ENCODE measurements at places on chromosomes 3 and 15.

GRCh38 chr15:29968099-29968894, 114.5 kb upstream of the GOLGA8J start:
- no peak for DNase-seq

DNA sequence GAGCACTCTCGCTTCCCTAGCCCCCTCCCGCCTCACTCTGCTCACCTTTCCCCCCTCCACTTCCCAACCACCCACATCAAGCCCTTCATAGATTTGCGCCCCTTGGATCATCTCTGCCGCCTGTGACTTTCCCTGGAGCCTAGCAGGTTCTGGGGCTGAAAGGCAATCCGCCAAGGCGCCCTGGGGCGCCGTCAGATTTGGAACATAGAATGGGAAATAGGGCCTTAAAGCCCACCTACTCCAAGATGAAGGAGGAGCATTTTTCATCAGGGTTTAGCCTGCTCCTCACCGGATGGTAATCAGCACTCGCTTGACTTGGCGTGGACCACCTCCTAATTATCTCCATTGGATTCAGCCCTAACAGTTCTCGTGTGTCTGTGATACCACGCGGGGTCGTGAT, 1.3 kb downstream of the CPNE4 start:
- no peak for DNase-seq

GRCh38 chr15:60819860-60820259, 340.9 kb upstream of the ICE2 start:
- no peak for DNase-seq

DNA sequence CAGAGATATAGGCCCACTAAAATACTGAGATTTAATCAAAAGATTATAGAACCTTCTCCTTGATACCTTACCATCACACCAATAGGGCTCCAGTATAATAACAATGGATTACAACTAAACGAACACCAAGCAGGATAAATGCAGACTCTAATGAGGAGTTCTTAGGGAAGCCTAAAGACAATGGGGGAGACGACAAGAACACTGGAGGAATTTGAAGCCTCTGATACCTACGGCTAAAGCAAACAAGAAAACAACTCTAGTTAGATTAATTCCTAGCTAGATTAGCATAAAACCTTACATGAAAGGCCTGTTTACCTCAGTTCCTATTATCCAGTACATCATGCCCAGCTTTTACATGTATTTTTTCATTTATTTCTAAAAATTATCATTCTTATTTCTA, 35.1 kb downstream of the NGLY1 start:
- no peak for DNase-seq

GRCh38 chr3:17013050-17013449, 128.3 kb downstream of the PLCL2 start:
- no peak for DNase-seq

DNA sequence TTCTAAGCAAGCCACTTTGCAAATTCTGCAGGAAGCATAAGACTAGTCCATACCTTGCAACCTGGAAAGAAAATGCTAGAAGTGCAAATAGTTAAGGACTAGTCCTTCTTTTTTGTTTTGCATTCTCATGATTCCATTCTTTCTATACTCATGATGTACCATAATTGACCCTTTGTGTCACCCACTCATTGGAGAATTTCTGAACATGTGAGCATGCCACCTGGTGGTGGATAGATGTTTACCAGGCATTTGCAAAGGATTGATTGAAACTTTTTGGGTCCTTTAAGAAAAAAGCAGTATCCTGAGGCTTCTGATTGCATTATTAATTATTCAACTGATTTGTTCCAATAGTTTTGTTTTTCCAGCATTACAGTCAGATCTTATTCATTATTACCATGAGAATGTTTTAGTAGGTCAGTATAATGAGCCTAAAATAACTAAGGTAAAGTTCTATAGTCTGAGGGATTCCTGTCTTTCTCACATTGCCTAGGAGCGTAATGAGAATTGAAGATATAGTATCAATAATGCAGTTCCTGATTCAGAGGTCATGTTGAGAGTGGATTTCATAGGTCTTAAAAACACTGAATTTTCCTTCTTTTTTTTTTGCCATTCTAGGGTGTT, 20.2 kb upstream of the DIPK2A start:
- no peak for DNase-seq

GRCh38 chr3:99634881-99635280, 3.5 kb upstream of the COL8A1 start:
- DNase-seq = no peak

DNA sequence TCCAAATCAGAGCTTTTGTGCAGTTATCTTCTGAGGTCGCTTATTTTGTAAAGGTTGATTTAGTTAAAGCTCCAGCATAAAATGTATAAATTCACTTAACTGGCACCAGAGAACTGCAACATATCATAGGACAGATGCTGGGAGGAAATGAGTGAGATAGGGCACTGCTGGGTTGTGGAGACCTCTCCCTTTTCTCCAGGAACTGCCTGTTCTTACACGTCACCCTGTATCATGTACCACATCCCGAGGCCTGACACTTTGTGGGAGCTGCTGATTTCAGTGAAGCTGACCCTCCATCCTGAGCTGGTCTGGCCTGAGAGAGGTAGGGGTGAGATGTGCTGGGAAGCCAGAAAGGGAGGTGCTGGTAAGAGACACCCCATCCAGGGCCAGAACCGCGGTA, 213.8 kb upstream of the FEZF2 start:
- DNase-seq = no peak

GRCh38 chr3:72384602-72385001, 463.6 kb downstream of the SHQ1 start:
- DNase-seq = no peak
